ENCODE measurements at places on chromosomes 1 and 21.

DNA sequence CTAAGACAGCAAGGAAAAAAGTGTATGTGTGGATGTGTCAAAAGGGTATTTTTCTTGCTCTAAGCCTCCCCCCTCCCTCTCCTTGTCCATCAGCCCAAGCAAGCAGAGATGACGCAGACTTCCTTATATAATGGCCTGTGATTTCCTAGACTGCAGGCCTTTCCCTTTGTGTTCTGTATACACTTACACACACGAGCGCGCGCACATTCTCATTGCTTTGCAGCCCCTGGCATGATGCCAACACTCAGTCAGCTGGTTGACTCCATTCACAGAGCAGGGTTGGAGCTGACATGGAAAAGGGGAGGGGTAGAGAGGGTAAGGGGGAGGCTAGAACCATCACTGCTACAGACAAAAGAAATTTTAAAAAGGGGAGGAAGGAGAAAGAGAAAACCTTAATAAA, 41.8 kb downstream of the GATAD2B start:
- DNase-seq, result no peak

- DNase-seq, result no peak
Measured at GRCh38 chr1:153000294-153000693, 1.3 kb upstream of the SPRR3 start.

GRCh38 chr1:19480282-19480681, 5.1 kb downstream of the CAPZB start:
- no peak for DNase-seq

DNA sequence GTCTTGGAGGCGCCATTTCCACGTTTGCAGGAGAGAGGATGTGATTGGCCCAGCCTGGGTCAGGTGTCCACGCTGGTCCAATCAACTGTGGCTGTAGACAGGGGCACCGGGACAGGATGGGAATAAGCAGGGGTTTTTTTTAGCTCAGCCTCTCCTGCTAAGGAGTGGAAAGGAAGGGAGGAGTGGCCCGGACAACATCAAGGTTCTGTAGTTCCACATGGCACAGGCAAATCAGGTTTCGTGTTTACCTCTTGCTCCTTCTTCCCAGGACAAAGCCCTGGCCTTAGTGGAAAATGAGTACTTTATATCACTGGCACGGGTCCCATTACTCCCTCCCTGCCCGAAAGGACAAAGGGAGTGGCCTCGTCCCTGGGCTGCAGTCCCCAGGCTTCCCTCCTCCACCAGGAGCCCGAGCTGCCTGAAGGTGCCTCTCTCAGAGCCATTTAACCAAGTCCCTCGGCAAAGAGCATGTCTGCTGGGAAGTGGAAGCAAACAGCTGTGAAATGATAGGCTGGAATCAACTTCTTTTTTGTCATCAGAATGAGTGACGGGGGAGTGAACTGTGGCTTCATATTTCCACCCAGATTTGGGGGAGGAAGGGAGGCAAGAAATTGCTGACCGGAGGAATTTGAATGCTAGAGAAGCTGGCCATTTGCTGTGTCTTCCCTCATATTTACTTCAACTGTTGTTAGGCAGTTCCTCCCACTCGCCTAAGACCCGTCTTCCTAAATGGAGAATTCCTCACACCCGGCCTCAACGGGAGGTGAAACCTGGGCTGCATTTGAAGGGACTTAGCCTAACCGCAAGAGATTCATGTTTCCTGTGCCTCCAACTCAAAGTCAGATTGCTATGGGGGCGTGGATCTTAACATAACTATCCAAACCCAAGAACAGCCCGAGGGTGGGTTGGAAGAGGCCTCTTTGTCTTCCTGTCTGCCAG, 84.9 kb upstream of the SLC44A3 start:
- no peak for DNase-seq

GRCh38 chr1:118254491-118255425, 69.7 kb upstream of the SPAG17 start:
- no peak for DNase-seq

DNA sequence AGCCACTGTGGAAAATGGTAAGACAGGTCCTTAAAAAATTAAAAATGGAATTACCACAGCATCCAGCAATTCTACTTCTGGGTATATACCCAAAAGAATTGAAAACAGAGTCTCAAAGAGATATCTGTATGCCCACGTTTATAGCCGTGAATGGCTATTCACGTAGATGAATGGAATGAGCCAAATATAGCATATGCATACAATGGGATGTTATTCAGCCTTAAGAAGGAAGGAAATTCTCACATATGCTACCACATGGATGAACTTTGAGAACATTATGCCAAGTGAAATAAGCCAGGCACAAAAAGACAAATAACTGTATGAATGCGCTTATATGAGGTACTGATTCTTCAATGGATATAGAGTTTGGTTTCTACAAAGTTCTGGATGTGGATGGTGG, 134.5 kb upstream of the KCNE2 start:
- no peak for DNase-seq

GRCh38 chr1:243315455-243315854, 59.6 kb downstream of the SDCCAG8 start:
- no peak for DNase-seq

All from activated naive CD4-positive, alpha-beta T cell (primary cell).